ENCODE measurements at places on chromosomes 2 and 18.

- no peak for DNase-seq
Observed at GRCh38 chr18:46480226-46480625, 176.8 kb downstream of the LOXHD1 start.

DNA sequence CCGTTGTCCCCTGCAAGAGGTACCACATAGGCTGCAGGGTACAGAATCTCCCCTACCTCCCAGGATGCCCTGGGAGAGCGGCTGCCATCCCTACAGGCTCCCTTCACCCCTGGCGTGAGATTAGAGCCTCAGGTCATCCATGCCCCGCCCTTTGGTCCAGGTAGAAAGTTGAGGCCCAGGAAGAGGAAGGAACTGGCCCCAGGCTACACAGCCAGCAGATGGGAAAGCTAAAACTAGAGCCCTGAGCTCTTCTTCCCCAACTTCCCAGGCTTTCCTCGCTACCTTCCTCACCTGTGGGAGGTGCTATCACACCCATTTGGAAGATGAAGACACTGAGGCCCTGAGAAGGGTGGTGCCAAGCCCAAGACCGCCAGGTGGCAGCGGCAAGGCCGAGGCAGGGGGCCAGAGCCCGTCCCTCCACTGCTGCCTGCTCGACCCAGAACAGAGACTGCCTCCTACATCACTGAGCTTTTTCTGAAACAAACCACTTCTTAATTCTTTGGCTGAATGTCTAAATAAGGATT is 25.8 kb downstream of the CIB4 start:
- no peak for DNase-seq

GRCh38 chr2:154614906-154615305 is 83.6 kb upstream of the KCNJ3 start:
- no peak for DNase-seq

DNA sequence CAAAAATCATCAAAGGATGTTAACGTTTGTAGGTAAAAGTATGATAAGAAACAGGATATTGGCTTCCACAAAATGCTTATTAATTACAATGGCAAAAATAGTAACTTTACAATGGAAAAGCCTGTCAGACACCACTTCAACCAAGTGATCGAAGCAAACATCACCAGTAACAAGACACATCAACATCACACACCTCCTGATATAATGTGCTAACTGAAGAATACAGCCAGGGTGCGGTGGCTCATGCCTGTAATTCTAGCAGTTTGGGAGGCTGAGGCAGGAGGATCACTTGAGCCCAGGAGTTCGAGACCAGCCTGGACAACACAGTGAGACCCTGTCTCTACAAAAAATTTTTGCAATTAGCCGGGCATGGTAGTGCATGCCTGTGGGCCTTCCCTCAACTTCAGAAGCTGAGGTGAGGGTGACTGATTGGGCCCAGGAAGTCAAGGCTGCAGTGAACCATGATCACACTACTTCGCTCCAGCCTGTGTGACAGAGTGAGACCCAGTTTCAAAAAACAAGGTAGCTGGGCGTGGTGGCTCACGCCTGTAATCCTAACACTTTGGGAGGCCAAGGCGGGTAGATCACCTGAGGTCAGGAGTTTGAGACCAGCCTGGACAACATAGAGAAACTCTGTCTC is 15.0 kb downstream of the MGAT4A start:
- no peak for DNase-seq

GRCh38 chr2:70978341-70979179 is at the start of gene ANKRD53:
Gene ANKRD53 (plus strand): TSS chr2:70978630. CDS start chr2:70978646, 16 bp downstream.
- DNase-seq: no peak

GRCh38 chr2:239805414-239805813 is 219.7 kb downstream of the NDUFA10 start:
- no peak for DNase-seq

GRCh38 chr2:170276925-170277629 is 99.1 kb downstream of the MYO3B start:
- DNase-seq: no peak

DNA sequence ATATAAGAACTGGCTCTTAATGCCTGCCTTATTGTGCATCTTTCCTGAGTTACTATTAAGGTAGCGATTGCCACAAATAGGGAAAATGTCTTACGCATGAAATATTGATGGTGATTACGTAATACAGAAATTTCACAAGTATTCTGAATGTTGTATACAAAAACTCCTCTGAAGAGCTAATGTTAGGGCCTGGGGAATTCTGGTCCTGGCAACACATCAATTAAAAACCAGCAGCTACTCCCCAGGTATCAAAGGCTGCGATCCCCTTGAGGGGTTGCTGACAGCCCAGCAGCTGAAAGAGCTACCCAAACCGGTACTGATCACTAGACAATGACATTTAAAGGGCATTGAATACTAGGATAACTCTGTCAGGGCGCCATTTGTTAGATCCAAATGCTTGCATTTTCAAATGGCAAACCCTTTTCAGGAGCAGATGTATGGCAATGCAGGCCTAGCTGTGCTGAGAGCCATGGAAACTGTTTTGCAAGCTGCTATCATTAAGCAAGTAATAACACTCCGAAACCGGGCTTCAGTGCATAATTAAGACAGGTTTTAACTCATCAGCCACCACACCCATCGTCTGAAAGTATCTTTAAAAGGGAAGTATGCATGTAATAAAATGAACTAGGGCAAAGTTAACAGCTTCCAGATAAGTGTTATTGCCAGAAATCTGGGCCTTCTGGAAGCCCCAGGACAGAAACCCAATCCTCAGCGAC is 78.4 kb downstream of the CLHC1 start:
- no peak for DNase-seq

GRCh38 chr2:43905871-43906270 is 67.1 kb downstream of the ABCG8 start:
- no peak for DNase-seq

DNA sequence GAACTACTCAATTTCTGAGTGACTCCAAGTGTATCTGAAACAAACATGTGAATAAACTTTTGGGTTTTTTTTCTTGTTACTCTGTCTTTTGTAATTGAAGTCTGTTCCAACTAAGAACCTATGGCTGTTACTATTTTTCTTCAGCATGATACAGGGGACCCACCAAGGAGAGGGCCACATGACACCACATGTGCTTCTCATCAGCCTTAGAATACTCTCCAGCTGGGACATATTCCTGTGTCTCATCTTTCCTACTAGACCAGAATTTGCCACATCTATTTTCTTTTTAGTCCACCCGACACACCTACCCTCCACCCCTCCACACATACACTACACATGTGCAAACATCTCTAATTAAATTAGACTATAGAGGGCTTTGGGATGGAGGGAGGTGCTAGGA is 191.7 kb upstream of the NDUFV2 start:
- no peak for DNase-seq

GRCh38 chr2:25168256-25169072 is at the start of gene POMC:
Gene POMC (minus strand): TSS chr2:25168580. CDS start chr2:25164772, 3,808 bp downstream.
- no peak for DNase-seq

DNA sequence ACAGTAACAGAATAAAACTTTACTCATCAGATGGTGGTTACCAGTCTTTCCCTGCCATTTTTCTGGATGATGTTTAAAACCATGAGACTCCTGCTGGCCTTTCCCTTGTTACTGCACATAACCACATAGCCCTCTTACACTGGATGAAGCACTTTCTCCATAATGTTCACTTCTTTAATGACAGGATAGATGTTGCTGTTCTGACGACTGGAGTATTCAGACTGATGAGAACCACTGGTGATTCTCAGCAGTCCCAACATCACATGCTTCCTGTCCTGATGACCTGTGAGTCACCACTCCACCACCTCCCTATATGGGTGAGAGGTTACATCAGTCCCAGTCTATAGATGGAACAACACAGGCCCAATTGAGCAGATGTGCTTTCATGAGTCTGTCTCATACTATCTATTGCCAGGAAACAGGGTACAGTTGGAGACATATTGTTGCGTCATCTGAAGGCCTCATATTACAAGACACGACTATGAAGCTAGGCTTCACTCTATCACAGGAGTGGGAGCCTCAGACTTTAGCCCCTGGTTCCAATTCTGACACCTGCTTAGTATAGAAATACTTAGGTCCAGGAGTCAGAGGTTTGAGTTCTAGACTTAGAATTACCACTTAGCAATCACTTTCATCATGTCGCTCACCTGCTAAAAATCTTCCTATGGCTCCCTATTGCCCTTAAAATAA is 145.7 kb upstream of the KLF7 start:
- no peak for DNase-seq

- DNase-seq: no peak
Observed at GRCh38 chr18:51342815-51343214, 145.3 kb upstream of the MEX3C start.

GRCh38 chr2:16091576-16092282 is 151.4 kb downstream of the MYCN start:
- DNase-seq: no peak

Measured in omental fat pad (tissue), 4 donors.